Stromal cell of bone marrow (primary cell): ENCODE measurements at places on chromosomes 1 and 21.

GRCh38 chr1:25246600-25247023 is 642 bp downstream of the RSRP1 start:
- DNase-seq: no peak

DNA sequence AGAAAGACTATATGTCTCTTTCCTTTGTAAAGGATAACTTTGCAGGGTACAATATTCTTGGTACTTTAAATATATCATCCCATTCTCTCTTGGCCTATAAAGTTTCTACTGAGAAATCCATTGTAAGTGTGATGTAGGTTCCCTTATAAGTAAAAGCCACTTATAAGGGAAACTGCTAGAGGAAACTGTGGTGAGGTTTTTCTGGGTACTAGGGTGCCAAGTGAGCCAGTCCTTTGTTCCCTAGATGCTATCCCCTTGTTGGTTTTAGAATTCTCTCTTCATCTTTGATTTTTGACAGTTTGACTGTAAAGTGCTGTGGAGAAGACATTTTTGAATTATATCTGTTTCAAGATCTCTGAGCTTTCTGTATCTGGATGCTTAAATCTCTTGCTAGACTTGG is 108.9 kb upstream of the NEK7 start:
- no peak for DNase-seq

- no peak for DNase-seq
These were observed 21.9 kb downstream of the PIK3R3 start for GRCh38 chr1:46110521-46110920.

- DNase-seq: no peak
These were observed 65.4 kb downstream of the MACF1 start for GRCh38 chr1:39269791-39270342.

DNA sequence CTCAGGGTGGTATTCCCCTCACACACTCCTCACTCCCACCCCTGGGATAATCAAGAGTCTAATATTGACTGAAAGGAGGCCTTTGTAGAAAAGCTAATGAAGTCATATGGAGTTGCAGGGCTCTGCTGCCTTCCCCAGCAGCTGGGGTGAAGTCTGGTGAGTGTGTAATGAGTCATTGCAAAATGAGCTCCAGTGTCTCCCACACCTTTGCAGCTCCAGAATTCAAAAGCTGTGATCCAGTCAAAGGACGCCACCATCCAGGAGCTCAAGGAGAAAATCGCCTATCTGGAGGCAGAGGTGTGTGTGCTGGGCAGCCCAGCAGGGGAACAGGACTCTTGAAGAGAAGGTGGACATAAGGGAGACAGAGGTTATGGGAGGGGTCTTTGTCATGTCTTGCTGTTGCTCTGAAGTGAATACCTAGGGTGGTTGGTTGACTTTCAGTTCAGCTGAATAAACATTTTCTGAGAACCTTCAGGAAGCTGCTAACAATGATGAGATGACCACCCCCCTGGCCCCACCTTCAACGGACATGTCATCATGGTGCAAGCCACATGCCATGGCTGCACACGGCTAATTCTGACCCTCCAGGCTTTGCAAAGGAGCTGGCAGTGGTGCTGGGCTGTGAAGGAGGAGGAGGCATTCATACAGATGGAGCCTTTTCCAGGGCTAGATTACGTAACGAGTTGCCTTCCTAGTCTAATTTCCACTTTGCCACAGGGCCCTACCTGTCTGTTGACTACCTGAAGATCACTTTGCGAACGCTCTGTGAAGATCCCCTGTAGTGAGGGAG is 32.2 kb upstream of the SNX27 start:
- no peak for DNase-seq

- DNase-seq: peak; percentile 67
These were observed at the start of gene EPHA2 for GRCh38 chr1:16155537-16156410. Gene EPHA2, minus strand, starts transcription at chr1:16156069. Its CDS starts 137 bp downstream, at chr1:16155932.

DNA sequence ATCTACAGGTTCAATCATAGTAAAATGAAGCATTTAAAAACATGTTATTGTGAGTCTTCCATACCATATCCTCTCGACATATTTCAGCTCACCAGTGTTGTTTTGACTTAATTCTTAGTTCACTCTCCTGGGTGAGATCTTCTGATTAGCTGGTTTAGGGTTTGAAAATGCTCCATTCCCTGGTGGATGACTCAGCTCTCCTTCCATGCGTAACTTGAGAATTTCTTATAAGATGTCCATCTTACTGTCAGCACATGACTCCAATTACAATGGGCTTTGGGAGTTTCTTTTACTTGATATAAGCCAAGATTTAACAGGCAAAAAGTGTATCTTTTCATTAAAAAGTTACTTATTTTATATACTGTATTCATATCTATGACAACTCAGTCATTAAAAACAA is 476.5 kb downstream of the BRINP3 start:
- DNase-seq: no peak

DNA sequence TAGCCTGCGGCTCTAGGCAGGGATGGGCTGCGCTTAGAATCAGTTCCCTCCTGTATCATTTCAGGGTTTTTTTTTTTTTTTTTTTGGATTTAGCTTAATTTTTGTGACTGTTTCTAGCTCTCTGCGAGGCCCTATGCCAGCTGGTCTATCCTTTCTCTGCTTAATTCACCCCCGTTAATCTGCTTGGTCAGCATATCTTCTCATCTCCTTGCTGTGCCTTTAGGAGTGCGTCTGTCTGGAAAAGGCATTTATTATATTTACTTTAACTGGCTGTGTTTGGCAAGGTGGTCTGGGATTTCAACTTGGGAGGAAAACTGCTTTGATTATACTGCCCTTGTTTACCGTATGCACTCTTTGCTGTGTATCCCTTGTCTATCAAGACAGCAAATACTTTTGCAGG is 184.8 kb upstream of the KIAA0040 start:
- DNase-seq: no peak

DNA sequence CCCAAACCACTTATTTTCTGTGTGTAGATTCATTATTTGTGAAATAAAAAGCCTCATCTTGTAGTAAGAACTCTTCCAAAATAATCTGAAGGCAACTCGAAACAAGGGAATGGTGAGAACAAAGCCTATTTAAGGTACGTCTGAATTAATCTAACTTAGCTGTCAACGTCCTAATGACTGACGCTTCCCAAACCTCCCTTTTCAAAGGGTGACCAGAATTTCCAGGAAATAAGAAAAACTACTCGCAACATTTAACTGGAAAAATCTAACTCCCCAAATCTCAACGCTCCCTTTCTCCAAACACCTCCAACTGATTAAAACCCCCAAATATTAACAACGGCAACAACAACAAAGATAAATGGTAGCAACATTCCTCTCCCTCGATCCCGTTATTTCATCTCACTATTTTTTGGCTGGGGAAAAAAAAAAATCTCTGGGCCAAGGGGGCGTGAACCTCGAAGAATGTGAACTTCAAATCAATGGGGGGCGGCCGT is 693 bp downstream of the SRSF10 start:
- DNase-seq: no peak

DNA sequence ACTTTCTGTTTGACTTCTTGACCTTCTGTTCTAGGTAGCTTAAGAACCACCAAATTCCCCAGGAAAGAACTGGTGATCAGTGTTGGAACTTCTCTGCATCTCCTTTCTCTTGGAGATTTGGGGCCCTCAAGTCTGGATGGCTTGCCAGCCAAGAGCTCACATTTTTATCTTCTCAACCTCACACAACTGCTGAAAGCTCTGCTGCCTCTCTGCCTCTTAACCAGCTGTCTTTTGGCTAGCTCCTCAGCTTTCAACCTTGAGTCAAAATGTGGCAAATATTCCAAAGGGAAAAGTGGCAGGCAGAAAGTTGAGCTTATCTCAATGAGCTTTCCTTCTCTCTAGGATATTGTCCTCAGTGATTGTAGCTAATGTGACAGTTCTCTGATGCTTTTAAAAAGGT is 89.2 kb upstream of the CCDC190 start:
- no peak for DNase-seq
